Eye (tissue), 1 donor: ENCODE measurements at places on chromosomes 2 and 18.

DNA sequence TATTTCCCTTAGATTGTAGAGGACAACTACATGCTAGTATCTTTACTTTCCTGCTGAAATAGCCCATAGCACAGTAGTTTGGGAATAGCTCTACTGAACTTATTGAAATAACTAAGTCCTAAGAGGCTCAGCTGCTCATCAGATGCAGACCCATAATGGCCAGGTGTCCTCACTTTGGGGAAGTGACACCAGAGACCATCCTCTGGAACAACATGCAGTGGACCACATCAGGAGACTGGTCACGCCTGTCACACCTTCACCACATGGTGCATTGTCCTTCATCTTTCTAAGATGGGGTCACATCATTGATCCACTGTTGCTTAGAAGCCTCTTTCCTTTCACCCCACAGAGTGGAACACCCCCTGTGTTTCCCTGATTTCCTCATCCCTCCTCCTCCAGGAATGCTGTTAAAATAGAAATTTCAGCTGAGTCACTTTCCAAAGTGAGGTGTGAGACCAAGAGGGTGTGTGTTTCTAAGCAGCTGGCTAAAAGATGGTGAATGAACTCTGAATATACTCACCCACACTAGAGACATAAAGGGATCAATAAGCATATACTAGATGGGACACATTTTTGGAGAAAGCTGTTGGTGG is 215.2 kb upstream of the LRRTM1 start:
- no peak for DNase-seq

DNA sequence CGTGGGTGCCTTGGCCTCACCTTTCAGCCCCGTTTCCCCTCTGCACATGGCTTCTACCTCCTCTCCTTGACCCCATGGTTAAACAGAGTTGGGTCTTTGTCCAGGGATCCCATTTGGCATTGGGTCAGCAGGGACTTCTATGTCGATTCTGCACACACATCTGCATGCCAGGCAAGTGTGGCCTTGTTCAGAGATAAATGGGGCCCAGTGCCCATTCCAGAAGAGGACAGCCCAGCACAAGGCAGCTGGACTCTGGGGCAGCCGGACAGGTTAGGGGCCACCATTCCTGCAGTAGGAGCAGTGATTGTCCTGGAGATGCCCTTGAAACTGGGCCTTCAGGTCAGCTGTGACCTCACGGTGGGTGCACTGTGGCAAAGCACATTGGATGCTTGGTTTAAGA is 13.1 kb downstream of the CABLES1 start:
- DNase-seq = no peak

GRCh38 chr2:189837326-189837725 is 53.1 kb downstream of the PMS1 start:
- no peak for DNase-seq

- DNase-seq = peak; percentile 54
Measured at GRCh38 chr2:43340945-43341356, 114.5 kb upstream of the ZFP36L2 start.

DNA sequence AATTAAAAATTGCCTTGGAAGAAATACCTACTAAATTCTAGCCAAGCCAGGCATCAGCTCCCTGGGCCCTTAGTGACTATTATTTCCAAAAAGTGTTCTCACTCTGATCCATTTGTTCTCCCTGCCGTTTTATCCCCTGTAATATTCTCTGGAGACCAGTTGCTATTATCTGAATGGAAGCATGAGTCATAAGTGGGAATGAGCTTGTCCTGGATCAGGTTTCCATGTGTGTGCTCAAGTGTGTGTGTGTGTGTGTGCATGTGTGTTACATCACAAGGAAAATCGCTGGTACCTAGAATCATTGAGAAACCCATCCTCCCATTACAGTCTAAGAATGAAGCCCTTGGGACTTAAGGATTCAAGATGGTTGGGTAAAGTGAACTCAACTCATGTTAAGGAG is 130.3 kb upstream of the CXCR4 start:
- peak; percentile 66 for DNase-seq

- DNase-seq = no peak
Measured at GRCh38 chr2:67243919-67244318, 153.2 kb upstream of the ETAA1 start.

DNA sequence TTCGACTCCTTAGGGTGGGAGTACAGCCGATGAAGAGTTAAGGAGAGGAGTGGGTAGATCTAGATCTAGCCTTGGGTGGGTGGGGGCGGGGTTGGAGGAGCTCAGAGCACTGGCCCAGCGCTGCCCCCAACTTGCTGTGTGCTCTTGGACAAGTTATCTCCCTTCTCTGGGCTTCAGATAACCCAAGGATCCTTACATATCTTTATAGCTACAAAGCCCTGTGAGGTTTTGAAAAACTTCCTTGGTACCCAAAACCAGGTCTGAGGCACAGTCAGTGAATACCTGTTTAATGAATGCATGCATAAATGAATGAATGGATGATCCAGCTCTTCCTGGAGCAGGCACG is 1.3 kb upstream of the ODC1 start:
- no peak for DNase-seq

GRCh38 chr18:48061781-48062570 is 131.5 kb upstream of the SMAD2 start:
- no peak for DNase-seq

DNA sequence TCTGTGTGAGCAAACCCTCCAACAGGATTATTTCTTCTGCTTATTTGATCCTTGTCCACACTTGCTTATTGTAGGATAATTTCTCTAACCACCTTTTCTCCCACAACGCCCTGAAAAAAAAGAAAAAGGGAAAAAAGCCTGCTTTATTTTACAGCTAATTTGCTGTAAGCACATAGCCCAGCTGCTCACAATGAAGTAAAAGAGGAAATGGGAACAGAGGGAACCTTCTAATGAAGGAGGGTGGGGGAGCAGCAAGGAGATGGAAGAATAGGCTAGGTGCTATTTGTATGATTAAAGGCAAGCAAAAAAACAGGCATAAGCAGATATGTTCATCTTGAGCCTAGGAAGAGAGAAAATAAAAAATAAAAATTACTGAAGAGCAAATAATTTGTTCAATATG is 331.6 kb downstream of the TXNL1 start:
- no peak for DNase-seq

GRCh38 chr2:182715892-182716649 is at the start of gene DNAJC10:
DNAJC10 (plus strand) TSS chr2:182716257; CDS start chr2:182718087, 1,830 bp downstream.
- peak; percentile 94 for DNase-seq

DNA sequence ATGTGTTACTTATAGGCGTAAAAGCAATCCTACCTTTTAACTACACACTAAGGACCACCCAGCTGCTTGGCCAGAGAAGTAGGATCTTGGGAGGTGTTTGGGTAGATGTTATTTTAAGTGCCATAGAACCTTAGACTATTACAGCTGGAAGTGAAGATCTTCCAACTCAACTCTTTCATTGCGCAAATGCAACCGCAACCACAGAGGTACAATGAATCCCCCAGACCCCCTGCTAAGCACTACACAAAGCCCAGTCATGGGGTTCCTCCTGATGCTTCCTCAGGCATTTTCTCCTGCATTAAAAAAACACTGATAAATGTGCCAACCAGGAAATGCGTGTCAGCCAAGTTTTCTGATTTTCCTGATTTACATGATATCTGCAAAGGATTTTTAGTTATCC is 246.0 kb downstream of the LRRTM1 start:
- DNase-seq = no peak

- peak; percentile 43 for DNase-seq
Measured at GRCh38 chr2:149082079-149082478, 43.6 kb downstream of the LYPD6B start.

DNA sequence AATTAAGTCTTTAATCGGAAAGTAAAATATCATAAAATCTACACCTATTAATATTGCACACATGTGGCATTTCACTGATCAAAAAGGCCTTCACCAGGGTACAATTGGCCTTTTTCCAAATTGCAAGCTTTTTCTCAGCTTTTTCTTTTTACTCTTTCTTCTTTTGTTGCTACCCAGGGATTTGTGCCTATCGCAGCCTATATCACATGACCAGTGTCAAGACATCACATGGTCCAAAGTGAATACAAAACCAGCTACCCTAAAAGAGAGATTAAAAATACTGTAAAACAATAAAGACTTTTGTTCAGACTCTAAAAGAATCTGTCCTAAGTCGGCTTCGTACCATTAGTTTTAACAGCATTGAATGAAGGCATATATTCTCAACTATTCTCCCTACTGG is 15.0 kb upstream of the OTX1 start:
- no peak for DNase-seq

- DNase-seq = peak; percentile 48
Measured at GRCh38 chr2:136407117-136407951, 289.4 kb upstream of the CXCR4 start.

DNA sequence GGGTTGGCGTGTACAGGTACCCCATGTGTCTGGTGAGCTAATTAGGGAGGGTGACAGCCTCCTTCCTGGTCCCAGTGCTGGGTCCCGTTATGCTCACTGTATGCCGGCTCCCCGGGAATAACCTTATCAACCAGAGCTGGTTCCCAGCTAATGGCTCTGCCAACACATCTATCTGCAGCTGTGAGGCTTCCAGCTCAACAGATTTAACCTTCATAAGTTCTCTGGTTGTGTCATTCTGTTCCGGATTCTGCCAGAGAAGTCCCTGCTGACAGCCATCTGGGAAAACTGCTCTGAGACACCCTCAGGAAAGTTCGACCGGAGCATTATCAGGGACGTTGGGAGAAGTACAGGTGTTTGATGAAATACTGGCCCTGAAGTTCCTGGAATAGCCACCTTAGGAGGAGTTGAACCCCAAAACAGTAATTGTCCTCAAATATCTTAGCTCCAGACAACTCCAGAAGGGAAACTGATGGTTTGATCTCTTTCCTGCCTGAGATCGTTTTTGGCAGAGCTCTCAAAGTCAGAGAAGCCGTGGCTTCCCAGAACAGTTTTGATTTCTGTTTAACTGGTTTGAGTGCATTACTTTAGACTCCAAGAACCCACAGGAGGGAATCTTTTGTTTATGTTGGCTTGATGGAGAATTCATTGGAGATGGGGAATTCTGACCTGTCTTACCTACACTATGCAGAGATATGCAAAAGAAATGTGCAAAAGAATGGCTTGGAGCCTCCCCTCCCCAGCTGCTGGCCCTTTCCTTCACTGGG is 39.4 kb upstream of the TXNDC2 start:
- no peak for DNase-seq

GRCh38 chr18:11995445-11996189 is 14.3 kb downstream of the IMPA2 start:
- peak; percentile 73 for DNase-seq

DNA sequence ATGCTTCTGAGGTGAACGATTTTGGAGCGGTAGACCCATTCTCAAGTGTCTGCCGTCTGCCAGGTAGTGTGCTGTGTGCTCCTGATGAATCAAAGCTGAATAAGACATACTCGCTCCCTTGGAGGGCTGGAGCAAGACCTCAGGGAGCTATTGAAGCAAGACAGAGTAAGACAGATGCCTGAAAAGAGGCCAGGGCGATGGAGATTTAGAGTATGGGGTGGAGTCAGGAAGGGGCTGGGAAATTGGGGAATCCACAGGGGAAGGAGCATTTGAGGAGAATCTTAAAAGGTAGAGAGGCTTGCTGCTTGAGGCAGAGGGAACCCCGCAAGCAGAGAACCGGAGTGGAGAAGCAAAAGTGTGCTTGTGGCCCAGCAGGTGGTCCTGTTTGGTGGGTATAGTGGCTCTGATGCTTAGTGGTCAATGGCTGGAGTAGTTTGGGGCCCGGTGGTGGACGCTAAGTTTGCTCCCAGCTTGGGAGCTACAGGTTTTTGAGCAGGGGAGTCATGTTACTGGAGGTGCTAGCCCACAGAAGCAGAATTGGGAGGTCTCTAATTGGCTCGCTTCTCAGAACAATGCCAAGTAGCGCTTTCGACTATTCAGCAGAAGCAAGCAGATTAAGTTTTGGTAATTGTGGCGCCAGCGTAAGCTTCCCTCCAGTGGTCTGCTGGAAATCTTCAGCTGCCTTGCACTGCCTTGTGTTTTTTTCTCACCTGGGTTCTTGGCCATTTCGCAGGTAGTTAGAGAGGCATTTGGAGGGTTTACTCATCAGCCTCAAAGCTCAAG is 2.0 kb downstream of the CNNM4 start:
- DNase-seq = peak; percentile 70

- DNase-seq = peak; percentile 84
Measured at GRCh38 chr18:59270689-59271257, 2.5 kb downstream of the RAX start.

- DNase-seq = no peak
Measured at GRCh38 chr2:198692907-198693510, 764.7 kb downstream of the SATB2 start.

DNA sequence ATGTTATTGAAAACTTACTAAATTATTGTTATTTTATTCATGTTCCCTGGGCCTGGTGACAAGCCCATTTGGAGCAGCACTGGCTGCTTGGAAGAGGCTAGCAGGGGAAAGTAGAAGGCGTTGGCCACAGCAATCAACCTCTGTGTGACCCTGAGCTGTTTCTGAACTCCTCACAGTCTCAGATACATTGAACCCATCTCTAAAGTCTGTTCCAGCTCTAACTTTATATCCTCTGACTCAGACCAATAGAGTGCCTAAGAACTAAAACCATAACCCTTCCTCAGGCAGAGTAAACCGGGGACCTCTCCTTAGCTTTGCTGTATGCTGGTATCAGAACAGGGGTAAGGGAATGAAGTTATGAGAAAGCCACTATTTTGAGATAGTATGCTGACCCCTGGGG is 96.4 kb upstream of the NOL4 start:
- DNase-seq = no peak

DNA sequence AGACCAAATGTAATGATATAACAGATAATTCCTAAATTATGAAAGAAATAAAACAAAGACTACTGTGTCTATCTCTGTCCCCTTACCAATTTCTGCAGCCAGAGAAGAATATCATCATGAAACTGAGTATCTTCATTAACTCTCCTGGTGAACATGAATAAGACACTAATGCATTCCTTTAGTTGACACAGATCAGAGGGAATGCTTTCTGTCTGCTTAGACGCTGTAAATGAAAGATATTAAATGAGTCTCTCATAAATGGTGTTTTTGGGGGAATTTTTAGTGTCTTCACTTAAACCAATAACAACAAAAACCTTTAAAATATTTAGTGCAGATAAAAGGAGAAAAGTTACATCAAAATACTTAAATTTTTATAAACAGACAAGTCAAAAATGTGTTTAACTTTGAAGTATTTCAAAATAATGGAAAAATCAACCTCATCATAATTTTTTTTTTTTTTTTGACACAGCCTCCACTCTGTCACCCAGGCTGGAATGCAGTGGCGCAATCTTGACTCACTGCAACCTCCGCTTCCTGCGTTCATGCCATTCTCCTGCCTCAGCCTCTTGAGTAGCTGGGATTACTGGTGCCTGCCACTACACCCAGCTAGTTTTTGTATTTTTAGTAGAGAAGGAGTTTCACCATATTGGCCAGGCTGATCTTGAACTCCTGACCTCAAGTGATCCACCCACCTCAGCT is 16.0 kb downstream of the EPG5 start:
- DNase-seq = no peak

- no peak for DNase-seq
Measured at GRCh38 chr2:222669353-222669752, 2.1 kb upstream of the MOGAT1 start.

GRCh38 chr18:24840051-24840450 is 379.6 kb downstream of the HRH4 start:
- no peak for DNase-seq

- peak; percentile 92 for DNase-seq
Measured at GRCh38 chr18:76620321-76621170, 125.5 kb upstream of the ZNF516 start.

- no peak for DNase-seq
Measured at GRCh38 chr2:74824679-74825078, 9.2 kb upstream of the HK2 start.

GRCh38 chr18:60892855-60893254 is 440.4 kb upstream of the CDH20 start:
- DNase-seq = no peak
